Ecto neural progenitor cell (in vitro differentiated cells): ENCODE measurements at places on chromosomes 2 and 18.

DNA sequence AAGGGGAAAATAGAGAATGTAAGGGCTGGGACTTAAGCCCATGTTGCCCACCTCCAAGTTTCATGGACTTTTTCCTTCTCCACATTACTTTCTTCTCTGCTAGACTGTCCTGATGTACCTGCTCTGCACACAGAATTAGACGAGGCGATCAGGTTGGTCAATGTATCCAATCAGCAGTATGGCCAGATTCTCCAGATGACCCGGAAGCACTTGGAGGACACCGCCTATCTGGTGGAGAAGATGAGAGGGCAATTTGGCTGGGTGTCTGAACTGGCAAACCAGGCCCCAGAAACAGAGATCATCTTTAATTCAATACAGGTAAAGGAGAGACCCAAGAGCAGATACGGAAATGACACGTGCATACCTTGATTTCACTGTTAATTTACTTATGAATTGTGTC lies 16.2 kb upstream of the TYMS start:
- DNase-seq: no peak

DNA sequence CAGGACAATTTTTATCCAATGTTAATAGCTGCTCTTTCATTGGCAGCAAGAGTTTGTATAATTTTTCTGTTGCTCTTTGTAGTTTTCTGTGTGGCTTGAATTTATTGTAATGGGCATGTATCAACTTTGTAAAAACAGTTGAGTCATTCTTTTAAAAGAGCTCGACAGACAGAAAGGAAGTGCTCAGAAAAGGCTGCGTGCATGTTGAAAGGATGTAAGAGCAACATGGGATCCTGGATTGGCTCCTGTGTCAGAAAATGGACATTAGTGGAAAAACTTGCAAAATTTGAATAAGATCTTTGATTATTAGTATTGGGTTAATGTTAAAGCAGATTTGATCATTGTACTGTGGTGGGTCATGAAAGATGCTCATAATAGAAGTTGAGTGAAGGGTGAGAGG lies 93.3 kb upstream of the CDC42EP3 start:
- DNase-seq: no peak

GRCh38 chr2:241255542-241256167 lies 59.8 kb downstream of the HDLBP start:
- DNase-seq: no peak

DNA sequence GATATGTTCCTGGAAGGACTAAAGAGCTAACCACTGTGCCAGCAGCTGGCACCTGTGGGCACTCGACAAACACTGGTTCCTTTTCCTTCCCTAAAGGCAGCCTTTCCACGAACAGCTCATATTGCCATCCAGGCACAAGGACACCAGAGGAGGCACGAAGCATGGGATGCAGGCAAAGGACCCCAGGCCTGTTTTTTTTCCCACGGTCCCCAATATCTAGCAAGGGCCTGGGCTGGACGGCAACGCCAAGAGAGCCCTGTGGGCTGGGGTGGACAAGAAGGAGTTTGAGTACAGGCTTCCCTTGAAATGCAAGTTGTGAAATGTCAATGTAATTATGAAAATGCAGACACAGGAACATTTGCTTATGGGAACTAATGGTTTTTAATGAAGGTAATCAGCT lies 135.9 kb downstream of the CYP26B1 start:
- DNase-seq: peak; percentile 15

- no peak for DNase-seq
Observed at GRCh38 chr2:3465844-3466481, 53.4 kb downstream of the ADI1 start.

DNA sequence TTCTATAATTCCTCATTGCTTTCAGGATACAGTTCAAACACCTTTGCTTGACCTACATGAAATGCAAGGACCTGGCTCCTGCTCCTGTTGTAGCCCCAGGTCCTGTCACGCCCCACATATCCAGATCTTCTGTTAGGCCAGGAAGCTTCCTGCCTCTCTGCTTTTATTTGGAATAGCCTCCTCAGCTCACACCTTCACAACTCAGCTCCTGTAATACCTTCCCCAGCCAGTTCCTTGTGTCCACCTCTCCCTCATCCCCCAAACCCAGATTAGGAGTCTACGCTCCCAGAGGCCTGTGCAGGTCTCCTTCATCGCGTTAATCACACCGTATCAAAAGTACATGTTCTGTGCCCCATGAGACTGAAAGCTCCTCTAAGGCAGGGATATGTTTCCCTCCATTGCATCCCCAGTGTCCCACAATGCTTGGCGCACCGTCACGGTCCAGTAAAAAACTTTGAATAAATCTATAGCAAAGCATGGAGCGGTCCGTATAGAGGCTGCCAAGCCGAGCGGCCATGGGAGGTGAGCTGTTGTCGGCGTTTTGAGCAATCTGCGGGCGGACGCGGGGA lies 371 bp downstream of the MDH1B start:
- no peak for DNase-seq

GRCh38 chr2:172091761-172092566 lies 6.7 kb downstream of the DLX1 start:
- DNase-seq: no peak

- no peak for DNase-seq
Observed at GRCh38 chr18:68942230-68942629, 144.3 kb downstream of the CCDC102B start.

DNA sequence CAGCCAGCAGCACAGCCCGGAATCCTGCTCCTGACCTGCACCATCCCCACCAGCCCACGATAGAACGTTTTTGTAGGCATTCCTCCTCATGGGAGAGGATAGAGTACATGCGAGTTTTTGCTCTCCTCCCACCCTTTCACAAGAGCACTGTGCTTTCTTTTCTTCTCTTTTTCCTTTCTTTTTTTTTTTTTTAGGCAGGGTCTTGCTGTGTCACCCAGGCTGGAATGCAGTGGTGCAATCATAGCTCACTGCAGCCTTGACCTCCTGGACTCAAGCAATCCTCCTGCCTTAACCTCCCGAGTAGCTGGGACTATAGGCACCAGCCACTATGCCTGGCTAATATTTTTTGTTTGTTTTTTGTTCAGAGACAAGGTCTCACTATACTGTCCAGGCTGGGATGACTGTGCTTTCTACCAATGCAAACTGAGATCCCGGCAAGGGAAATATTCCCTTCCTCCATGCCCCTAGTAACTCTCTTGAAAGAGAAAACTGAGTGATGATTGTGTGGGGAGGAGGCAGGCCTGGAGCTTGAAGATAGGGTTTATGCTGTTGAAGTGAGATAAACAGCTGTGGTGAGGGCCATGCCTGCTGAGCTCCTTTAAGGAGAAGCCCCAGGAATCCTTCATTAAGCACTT lies 82.6 kb upstream of the TXNDC2 start:
- DNase-seq: no peak

GRCh38 chr2:28298406-28298805 lies 94.3 kb upstream of the FOSL2 start:
- DNase-seq: no peak

GRCh38 chr2:233039212-233039845 lies 6.9 kb downstream of the NEU2 start:
- no peak for DNase-seq

DNA sequence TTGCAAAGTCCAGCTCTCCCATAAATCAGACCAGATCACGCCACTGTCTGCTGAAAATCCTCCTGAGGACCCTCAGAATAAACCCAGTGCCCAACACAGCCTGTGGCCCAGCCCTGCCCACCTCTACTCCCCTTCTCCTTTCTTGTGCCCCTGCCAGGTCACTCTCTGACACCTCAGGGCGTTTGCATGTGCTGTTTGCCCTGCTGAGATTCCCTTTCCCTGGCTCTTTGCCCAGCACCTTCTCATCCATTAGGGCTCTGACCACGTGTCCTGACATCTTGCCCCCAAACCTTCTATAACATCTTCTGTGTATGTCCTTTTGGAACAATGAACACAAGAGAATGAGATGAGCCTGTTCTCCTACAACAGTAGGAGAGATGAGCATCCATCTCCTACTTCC lies 18.5 kb upstream of the NMUR1 start:
- no peak for DNase-seq

- DNase-seq: no peak
Observed at GRCh38 chr2:85326406-85327159, 1.2 kb downstream of the TGOLN2 start.

DNA sequence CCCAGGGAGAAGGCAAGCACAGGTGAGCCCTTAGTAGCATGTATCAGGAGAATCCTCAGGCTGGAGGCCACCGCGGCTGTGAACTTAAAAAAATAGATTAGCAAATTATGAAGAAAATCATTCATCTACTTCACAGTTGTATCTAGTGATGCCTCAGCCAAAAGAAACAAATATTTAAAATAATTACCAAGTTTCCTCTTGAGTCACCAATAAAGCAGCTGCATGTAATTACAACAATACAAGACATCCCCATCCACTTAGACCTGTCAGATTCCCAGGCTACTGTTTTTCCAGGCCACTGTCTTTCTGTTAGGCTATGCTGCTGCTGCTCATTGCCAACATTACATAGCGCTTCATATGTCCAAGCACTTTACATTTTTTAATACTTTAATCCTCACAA lies 54.6 kb upstream of the PHLPP1 start:
- no peak for DNase-seq

- DNase-seq: no peak
Observed at GRCh38 chr2:55084641-55085040, 34.4 kb upstream of the RTN4 start.

DNA sequence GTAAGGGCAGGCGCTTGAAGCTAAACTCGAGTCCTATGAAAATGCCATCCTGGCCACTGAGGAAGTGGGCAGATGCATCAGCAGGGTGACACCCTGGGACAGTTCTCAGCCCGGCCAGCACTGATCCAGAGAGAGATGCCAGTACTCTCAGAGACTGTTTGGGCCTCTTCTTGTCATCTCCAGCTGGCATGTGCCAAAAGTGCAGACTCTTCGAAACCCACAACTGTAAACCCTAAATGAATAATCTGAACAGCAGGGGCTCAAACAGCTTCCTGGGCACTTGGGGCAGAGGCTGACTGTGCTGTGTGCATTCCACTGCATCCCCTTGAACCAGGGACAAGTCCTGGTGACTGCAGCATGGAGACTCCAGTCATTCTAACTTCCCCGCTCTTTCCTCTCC lies 204.2 kb upstream of the SMAD2 start:
- DNase-seq: no peak

- no peak for DNase-seq
Observed at GRCh38 chr2:99571533-99571932, 81.7 kb upstream of the REV1 start.

- no peak for DNase-seq
Observed at GRCh38 chr2:232094201-232094600, 132.7 kb downstream of the DIS3L2 start.

GRCh38 chr2:202157211-202157990 lies 81.0 kb downstream of the SUMO1 start:
- DNase-seq: no peak

DNA sequence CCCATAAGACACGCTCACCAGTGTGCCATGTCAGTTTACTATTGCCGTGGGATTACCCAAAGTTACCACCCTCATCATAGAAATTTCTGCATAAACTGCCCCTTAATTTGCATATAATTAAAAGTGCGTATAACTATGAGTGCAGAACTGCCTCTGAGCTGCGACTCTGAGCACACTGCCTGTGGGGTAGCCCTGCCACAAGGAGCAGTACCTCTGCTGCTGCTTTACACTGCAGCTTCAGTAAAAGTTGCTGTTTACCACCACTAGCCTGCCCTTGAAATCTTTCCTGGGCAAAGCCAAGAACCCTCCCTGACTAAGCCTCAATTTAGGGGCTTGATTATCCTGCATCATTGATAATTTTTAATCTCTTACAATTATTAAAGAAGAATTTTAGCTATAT lies 213.9 kb upstream of the MAP2 start:
- DNase-seq: no peak

- no peak for DNase-seq
Observed at GRCh38 chr2:217418090-217418489, 558.2 kb upstream of the TNP1 start.

GRCh38 chr2:176432434-176432833 lies 163.2 kb downstream of the MTX2 start:
- no peak for DNase-seq

DNA sequence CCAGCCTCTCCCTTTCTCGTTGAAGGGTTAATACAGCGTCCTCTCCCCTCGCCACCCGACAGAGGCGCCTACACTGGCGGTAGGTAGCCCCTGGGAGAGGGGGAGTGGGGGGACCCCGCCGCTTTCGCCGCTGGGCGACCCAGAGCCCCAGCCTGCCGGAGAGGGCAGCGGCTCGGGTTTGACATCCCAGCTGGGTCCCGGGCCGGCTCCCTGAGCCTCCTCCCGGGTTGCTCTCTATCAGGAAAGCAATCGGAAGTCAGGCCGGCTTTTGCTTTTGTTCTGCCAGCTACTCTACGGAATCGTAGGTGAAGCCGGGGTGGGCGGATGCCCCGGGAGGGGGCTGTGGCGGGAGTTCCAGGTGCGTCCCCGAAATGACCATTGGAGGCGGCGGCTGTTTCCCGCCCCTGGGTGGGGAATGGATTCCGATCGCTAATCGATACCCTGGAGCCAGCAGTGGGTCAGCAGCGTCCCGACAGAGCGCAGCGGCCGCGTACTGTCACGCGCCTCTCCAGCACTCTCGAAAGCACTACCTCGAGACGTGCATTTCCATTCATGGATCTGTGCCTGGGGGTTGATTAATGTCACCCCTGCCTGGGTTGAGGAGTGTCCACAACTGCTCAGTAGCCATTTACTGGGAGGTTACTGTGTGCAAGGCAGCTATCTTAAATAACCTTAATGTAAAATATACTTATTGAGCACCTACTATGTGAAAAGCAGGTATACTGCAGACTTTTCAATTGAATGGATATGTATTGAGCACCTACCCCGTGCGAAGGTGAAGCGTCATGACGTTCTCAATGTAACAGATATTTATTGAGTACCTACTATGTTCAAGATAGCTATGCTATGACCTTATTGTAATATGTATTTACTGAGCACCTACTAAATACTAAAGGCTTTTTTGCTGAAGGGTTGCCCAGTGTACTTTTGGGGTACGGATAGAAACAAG lies 1.1 kb downstream of the MAPK4 start:
- peak; percentile 66 for DNase-seq

- no peak for DNase-seq
Observed at GRCh38 chr18:36465970-36466369, 168.5 kb downstream of the FHOD3 start.

GRCh38 chr2:148614014-148614321 lies 30.6 kb upstream of the EPC2 start:
- peak; percentile 49 for DNase-seq

DNA sequence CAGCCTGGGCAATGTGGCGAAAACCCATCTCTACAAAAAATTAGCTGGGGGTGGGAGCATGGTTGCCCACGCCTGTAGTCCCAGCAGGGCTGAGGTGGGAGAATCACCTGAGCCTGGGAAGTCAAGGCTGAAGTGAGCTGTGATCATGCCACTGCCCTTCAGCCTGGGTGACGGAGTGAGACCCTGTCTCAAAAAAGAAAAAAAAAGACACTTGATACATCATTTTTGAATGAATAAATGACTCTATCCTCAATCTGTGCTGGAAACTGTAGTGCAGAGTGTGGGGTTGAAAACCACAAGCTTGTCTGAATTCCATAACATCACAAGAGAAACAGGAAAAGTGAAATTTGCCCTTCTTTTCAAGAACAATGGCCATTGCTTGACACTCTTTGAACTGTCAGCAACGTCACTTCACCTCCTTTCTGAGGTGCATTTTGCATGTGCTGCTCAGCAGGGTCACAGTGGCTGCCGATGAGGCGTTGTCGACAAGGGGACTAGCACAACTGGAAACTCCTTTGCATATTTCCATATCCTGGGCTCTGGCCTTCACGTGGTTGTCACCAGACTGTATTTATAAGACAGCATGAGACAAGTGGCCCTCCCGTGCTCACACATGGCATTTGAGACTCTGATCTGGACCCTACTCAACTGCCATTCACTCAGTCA lies 54.2 kb downstream of the DDX1 start:
- no peak for DNase-seq
